ENCODE measurements at places on chromosomes 12 and 14.

GRCh38 chr12:18192119-18192518 is 69.2 kb upstream of the PIK3C2G start:
- DNase-seq = no peak

- DNase-seq = peak; percentile 69
Observed at GRCh38 chr12:85575120-85576096, 260.8 kb downstream of the RASSF9 start.

- no peak for DNase-seq
Observed at GRCh38 chr14:98956181-98956580, 315.8 kb downstream of the BCL11B start.

GRCh38 chr12:26156201-26156871 is 31.5 kb upstream of the BHLHE41 start:
- DNase-seq = no peak

DNA sequence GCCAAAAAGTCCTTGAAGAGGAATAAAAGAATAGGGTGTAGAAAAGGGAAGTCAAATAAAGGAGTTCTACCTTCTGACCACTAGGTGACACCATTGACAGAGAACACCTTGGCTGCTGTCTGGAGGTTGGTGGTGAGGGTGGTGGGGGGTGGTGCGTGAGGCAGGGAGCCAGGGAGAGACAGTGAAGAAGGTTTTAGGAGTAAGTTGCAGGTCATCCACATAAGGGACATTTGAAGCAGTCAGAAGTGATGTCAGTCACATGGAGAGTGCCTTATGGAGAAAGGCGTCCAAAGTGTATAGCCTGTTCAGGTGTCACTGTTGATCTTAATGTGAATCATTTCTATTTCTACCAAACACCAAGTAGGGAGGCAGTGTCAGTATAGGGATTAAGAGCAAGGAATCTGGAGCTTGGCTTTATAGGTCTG is 279.3 kb upstream of the DDHD1 start:
- peak; percentile 46 for DNase-seq

DNA sequence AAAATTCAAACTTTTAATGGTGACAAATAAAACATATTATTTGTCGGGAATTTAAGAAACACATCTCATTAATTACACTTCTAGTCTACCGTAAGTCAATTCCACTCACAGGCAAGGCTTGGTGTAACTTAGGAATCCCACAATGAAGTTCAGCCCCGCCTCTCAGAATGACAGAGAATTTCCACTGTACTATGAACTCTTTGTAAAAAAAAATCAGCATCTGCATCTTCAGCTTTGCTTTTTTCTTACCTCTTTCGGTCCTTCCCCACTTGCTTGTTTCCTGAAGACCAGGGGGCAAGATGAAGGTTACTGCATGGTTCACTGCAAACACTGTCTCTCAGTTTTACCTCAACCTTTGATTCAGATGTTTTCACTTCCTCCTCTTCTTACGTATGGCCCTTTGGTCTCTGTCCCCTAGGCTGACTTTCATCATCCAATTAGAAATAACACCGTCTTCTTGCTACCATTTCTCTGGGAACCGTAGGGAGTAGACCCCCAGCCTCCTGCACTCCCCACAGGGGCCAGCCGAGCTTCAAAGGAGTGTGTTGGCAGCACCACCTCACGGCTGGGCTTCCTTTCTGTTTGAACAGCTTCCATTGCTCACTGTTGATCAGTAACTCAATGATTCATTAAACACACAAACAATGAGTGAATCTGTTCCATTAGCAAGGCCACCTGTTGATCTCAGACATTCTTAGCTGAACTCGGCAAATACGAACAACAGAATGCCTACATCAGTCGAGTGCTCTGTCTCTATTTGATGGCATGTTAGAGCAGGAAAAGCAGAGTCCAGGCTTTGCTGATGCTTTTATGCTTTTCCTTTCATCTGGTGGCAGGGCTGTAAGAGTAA is 343.0 kb downstream of the BMP4 start:
- DNase-seq = peak; percentile 87

DNA sequence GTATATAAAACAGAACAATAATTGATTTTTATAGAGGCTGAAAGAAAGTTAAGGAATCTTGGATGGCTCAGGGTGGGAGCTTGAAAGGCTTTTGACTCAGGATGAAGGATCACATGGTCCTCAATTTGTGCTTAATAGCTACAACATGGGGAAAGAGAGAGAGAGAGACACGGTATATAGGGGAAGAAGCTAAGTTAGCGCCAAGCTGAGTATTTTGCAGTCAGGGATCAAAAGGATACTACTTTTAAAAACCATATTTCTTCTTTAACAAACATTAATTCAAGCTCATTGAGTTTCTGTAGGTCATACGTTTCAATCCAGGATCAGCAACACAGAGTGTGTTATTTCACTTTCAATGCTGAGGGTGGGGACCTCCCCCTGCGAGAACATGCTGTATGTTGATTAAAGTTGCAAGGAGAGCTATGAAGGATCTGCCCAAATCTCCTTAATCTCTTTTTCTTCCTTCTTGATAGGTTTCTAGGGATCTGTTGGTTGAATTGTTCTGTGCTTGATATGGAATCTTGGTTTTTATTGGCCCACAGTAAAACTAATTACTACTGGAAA is 133.1 kb upstream of the NUDT4 start:
- DNase-seq = no peak

GRCh38 chr14:62694075-62694474 is 351.2 kb downstream of the KCNH5 start:
- peak; percentile 96 for DNase-seq

DNA sequence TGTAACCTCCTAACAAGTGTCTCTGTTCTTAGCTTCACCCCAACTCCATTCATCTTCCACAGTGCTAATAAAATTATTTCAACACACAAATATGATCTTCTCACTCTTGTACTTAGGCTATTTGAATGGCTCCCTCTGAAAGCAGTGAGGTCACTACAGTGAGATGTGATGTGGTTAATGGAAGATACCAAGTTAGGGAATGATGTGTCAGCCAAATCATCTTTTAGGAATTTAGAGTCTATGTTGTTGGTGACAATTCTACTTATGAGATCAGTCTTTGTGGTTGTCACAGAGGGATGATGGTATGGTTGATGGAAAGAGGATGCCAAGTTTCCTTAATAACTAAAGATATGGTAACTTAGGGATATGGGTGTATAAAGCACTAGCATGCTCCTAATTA is 57.6 kb downstream of the POLR3B start:
- DNase-seq = peak; percentile 12

GRCh38 chr12:91225316-91225715 is 42.7 kb upstream of the DCN start:
- DNase-seq = no peak

DNA sequence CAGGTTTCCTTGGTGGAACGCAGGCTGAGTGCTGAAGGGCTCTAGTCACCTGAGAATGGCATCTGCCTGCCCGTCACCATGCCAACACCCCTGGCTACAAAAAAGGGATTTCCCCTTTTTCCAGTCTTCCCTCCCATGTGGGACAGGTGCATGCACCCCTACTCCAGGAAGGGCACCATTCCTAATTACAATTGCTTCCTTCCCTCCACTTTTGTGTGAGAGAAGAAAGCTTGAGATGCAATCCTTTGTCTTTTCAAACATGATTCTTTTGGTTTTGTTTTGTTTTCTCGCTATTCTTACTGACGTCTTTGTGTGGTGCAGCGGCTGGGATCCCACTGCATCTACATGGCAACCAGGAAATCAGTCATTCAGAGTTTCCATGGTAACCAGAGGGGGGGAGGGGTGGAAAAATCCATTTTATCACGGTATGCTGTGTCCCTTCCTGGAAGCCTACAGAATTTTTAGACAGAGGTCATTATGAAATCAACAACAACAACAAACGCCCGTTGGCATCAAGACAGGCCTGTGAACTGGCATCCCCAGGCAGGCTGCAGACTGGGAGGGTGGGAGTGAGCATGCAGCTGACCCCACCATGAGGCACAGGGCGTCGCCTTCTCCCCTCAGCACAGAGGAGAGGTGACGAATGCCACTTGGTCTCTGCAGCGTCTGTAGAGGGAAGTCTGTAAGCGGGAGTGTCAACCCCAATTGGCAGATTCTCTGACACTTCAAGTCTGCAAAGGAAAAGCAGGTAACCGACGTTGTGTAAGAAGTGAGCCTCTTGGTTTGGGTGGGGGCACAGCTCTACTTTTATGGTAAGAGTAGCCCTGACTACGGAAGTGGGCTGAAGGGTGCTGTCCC is 13.6 kb upstream of the GNG2 start:
- peak; percentile 60 for DNase-seq

DNA sequence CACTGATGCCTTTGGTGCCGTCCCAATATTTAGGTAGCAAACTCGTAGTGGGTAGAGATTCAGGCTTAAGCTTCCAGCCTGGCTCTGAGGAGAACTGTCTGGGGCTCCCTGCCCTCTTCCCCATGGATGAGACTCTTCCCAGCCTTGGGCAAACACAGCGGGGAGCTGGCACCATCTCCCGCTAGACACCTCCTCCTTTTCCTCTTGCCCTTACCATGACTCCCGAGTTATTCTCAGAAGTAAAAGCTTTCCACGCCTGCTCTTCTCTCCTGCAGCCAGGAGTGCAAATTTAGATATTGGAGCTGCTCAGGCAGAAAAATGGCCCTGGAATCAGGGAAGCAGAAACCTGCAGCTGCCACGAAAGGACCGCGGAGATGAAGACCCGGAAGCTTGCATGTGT is 45.6 kb upstream of the RBM19 start:
- no peak for DNase-seq

- peak; percentile 76 for DNase-seq
Observed at GRCh38 chr14:32808644-32809043, 130.0 kb upstream of the NPAS3 start.

- peak; percentile 67 for DNase-seq
Observed at GRCh38 chr12:103877934-103878510, 37.0 kb upstream of the NT5DC3 start.

DNA sequence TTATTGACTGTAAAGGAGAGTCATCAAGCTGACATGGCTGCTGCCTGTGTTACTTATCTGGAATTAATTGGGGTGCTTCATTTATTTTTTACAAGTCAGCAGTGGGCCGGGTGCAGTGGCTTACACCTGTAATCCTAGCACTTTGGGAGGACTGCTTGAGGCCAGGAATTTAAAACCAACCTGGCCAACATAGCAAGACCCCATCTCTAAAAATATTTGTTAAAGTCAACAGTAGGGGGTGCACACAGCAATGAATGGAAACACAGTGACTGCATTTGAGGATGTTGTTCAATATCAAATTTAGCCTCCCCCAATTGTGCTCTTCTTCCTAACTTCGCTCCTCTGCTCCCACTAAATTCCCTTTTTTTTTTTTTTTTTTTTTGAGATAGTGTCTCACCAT is 52.1 kb downstream of the ANKRD9 start:
- no peak for DNase-seq

- DNase-seq = peak; percentile 61
Observed at GRCh38 chr12:45762185-45763110, 32.9 kb downstream of the ARID2 start.

GRCh38 chr14:42307239-42307825 is 700.7 kb downstream of the LRFN5 start:
- no peak for DNase-seq

Measured in astrocyte of the spinal cord (primary cell).